Retina (tissue), 1 donor: ENCODE measurements at places on chromosomes 12 and 14.

- no peak for DNase-seq
Observed at GRCh38 chr14:103593577-103593976, 30.8 kb downstream of the COA8 start.

DNA sequence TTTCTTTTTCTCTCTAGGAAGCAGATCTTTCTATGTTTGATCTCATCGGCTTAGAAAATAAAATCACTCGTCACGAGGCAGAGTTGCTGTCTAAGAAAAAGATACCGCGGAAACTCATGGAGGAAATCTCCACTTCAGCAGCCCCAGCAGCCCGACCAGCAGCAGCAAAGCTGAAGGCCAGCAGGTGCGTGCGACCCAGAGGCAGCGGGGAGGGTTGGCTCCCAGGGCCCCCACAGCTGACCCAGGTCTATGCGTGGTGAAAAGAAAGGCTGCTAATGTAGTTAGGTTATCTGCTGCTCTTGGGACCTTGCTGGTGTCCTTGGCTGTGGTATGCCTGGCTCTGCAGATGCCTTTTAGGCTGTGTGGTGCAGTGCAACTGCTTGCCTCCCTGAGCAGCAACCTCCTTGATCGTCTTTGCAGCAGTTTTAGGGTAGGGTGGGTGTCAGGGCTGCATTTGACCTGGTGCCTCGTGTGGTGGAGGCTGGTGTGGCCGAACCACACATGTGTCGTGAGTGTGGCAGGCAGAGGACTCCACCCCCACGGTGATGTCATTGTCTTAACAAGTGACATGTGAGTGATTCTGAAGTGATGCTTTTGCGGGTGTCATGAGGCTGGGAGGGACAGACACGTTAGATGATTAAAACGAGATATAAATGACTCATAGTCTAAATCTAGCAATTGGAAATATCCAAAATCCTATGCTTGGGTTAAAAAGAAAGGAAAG is 68.6 kb downstream of the EP400 start:
- no peak for DNase-seq

GRCh38 chr12:100468126-100468525 is 5.5 kb upstream of the NR1H4 start:
- no peak for DNase-seq

DNA sequence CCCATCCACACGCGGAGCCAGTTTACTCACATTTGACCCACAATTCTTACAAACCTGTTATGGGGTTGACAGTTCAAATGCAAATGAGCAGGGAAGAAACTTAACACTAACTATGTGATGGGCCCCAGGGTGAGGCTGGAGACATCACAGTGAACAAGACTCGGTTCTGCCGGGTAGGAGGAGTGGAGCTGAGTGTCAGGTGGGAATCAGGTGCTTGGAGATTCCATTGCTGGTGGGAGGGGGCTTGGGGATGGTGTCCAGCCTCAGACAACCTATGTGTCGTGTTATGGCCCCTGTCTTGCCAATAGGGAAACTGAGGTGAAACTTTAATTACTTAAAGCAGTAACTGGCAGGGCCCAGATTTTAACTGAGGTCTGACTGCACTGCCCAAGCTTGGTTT is 41.9 kb downstream of the BEGAIN start:
- DNase-seq: no peak

GRCh38 chr12:67410667-67411067 is 141.5 kb downstream of the CAND1 start:
- no peak for DNase-seq

- DNase-seq: peak; percentile 34
Observed at GRCh38 chr14:77882098-77882497, 82.2 kb downstream of the ADCK1 start.

DNA sequence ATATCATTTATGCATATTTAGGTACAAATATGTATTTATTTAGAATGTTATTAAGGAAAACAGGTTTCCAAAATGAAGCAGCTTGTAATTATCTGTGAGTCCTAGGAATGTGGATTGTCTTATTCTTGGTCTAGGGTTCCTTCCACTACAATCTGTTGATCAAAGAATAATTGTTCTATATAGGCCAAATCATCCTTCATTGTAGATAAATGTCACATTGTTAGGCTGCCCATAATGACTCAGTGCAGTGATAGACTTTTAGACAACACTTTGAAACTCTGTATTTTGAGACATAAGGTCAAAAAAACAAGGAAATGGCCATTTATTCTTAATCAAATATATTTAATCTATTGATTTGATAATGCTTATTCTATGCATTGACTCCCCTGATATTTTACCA is 283.0 kb downstream of the ACSS3 start:
- no peak for DNase-seq
